ENCODE measurements at places on chromosomes 1 and 21. TPM values are rescaled to one million over a fixed set of nuclear protein-coding genes. Genes with fewer than 3 reads are reported as not detected.

VHLL gene
- not detected for polyA plus RNA-seq

OR10J1 gene
- not detected for polyA plus RNA-seq

FMO2 gene
- 0.34 TPM for polyA plus RNA-seq

KRTAP19-3 gene
- polyA plus RNA-seq, result not detected

ELAPOR1 gene
- 2.1 TPM for polyA plus RNA-seq

TBX19 gene
- not detected for polyA plus RNA-seq

MYBPHL gene
- polyA plus RNA-seq, result 1.1 TPM

CALML6 gene
- not detected for polyA plus RNA-seq

TMEM269 gene
- polyA plus RNA-seq, result not detected

CFHR1 gene
- polyA plus RNA-seq, result not detected

NOTCH2 gene
- 6.9 TPM for polyA plus RNA-seq

TACSTD2 gene
- not detected for polyA plus RNA-seq

SH2D5 gene
- 0.07 TPM for polyA plus RNA-seq

TNFSF4 gene
- polyA plus RNA-seq, result not detected

ITLN1 gene
- not detected for polyA plus RNA-seq

TCEA3 gene
- 1.3 TPM for polyA plus RNA-seq

CD53 gene
- not detected for polyA plus RNA-seq

LRRC53 gene
- polyA plus RNA-seq, result 1.6 TPM

IRF6 gene
- polyA plus RNA-seq, result 45.5 TPM

FCMR gene
- polyA plus RNA-seq, result not detected

HSF2BP gene
- polyA plus RNA-seq, result not detected

ANGPTL1 gene
- 0.52 TPM for polyA plus RNA-seq

CTTNBP2NL gene
- polyA plus RNA-seq, result 20.9 TPM

GJA9 gene
- not detected for polyA plus RNA-seq

Data from Purkinje cell (primary cell).